ENCODE measurements at places on chromosomes 12 and 14.

- DNase-seq = no peak
Observed at GRCh38 chr12:67625004-67625403, 23.5 kb upstream of the DYRK2 start.

DNA sequence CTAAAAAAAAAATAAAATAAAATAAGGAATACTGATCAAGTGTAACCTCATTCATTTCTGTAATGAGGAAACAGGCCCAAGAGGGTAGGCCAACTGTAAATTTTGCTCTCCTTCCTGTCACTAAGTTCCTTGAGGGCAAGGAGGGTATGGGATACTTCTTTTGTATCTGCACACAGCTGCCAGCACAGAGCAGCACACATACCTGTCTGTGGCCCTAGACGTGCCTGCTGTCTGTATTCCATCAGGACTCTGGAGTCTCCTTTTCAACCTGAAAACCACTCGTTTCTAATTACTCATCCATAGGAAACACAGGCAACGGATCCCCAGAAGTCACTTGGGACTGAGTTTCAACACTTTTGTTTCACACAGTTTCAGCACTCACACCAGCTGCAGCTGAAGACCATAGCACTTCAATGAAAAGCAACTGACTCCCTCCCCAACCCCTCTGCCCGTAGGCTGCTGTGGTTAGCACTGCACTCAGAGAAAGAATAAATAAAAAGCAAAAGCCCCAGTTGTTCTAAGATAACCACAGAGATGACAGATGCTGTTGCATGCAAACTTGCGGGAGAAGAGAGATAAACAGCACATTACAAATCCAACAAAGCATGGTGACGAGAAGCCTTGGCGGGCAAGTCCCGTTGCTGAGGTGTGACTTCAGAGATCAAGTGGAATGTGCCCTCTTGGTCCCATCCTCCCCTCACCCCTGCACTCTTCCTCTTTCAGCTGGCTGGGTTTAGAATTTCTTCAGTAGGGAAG, 24.9 kb downstream of the CRACR2A start:
- DNase-seq = no peak

DNA sequence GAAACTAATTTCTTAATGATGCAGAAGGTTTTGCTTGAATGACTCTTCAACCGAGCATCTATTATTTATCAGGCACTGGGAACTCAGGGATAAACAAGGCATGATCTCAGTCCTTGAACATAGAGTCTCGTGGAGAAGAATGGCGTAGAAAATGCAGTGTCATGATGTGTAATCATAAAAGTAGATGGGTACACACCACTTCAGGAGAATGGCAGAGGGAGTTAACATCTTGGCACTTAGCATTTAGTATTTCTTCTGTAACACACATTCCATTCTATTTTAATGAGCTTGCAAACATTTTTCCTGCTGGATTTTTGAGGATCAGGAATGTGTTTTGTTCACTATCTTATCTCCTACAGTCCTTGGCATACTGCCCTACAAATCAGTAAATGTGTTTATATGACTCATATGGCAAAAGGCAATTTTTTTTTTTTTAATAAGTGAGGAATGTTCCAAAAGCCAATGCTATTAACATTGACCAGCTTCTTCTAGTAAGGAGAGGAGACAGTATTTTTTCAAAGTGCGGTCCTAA, 3.8 kb downstream of the TXNRD1 start:
- no peak for DNase-seq

- no peak for DNase-seq
Observed at GRCh38 chr14:72558721-72559120, 335.2 kb downstream of the DPF3 start.

- DNase-seq = peak; percentile 34
Observed at GRCh38 chr12:1978078-1978862, 26.0 kb downstream of the DCP1B start.

DNA sequence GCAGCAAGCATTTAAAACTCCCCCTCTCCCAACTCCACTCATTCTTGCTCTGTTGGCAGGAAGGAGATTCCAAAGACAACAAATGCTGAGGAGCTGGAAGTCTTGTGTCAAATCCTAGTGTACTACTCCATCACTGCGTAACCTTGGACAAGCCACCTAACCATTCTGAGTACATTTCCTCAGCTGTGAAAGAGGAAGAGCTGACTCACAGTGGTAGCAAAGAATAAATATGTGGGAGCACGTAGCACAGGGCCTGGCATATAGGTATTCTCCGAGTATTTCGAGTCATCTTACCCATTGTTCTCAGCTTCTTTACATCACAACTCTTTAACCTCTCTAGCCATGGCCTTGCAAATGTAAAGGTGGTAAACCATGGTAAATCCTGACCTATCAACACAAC, 28.7 kb downstream of the EGLN3 start:
- no peak for DNase-seq

- no peak for DNase-seq
Observed at GRCh38 chr12:92926549-92926948, 2.5 kb downstream of the EEA1 start.

- no peak for DNase-seq
Observed at GRCh38 chr14:89296281-89296745, 120.7 kb downstream of the FOXN3 start.

- no peak for DNase-seq
Observed at GRCh38 chr14:94538070-94538740, 23.0 kb upstream of the SERPINA4 start.

- no peak for DNase-seq
Observed at GRCh38 chr12:100024974-100025555, 40.3 kb upstream of the ANKS1B start.

DNA sequence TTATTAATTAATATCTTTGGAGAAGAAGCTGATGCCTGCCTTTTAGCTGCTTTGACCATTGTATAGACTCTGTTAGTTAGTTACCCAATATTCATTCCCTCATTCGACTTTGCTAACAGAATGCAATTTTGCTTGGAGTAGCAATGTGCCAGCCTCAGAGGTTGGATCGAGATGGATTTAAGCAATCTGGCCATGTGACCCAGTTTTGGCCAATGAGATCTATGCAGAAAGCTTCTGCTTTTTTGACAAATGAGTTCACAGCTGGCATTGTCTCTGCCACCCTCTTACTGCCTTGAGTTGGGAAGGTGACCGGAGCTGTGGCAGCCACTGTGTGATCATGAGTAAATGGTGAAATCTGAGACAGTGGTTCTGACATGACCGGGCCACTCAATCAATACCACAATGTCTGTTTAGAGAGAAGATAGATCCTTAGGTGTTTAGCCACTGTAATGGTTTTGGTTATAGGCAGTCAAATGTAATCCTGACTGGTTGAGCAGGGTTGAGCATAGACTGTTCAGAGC, 74.9 kb upstream of the MED13L start:
- no peak for DNase-seq

Data from uterus (tissue), 4 donors.